ENCODE measurements at places on chromosomes 6 and 20. TPM values are rescaled to one million over a fixed set of nuclear protein-coding genes. Genes with fewer than 3 reads are reported as not detected.

DNA sequence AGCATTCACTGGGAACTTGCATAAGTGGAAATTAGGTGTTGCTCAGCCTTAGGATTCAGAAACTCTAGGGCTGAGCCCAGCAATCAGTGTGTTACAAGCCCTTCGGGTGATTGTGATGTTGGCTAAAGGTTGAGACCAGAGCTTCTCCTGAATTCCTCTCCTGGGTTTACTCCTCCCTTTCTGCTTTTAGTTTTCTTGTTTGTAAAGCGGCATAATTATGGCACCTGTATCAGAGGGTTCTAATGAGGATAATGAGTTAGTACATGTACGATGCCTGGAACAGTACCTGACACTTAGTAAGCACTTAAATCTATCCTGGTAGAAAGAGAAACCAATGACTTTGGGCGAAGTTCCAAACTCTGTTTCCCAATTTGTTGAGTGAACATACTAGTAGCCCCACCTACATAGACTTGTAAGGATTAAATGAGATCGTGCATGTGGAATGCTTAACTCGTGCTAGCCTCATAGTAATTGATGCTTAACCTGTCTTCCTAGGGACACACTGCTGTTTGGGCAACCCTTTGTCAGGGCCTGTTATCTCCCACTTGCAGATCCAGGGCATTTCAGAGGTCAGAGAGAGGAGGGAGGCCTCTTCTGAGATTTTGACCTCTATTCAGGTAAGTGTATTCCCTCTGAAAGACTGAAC, 932 bp upstream of the EZR start:
- H3K4me3 ChIP-seq = no peak overlapping the region
- no peaks in the 10 kb centered on the region for H3K27me3 ChIP-seq
- H3K27ac ChIP-seq = no peak overlapping the region
- no peaks in the 10 kb centered on the region for H3K36me3 ChIP-seq
- DNase-seq = no peak
- H3K4me1 ChIP-seq = peaks cover 31% of the 10 kb centered on the region

The TRIM40 gene
- not detected for total RNA-seq

DNA sequence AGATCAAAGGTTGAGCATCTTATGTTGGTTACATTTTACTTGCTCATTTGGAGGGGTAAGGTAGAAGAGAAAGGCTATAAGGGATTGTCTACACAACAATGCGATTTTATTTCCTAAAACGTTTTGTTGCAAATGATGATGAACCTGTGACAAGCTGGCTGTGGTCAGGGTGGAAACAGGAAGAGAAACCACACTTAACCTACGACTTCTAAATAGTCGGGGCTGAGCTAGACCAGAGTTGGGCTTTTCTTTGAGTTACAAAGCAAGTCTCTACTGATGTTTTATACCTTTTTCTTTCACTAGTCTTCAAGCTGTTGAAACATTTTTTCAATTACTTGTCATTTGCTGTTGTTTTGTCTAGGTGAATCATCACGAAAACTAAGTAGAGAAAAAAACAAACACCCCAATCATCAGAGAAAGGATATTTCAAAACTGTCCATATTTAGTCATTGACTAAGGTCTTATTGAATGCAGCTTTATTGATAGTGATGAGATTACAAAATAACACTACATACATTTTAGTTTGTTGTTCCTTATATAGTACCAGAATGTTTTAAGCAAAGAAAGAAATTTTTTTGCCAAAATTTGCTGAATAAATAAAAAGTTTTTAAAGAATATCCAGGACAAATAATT, 18.0 kb downstream of the KLHL31 start:
- no peaks in the 10 kb centered on the region for H3K36me3 ChIP-seq
- peaks cover 7% of the 10 kb centered on the region for H3K27me3 ChIP-seq
- DNase-seq = no peak
- H3K27ac ChIP-seq = no peak overlapping the region
- no peak overlapping the region for H3K4me3 ChIP-seq

GRCh38 chr6:90477366-90477765, 109.5 kb downstream of the MAP3K7 start:
- no peaks in the 10 kb centered on the region for H3K36me3 ChIP-seq
- H3K4me1 ChIP-seq = peaks cover 6% of the 10 kb centered on the region
- no peak overlapping the region for H3K4me3 ChIP-seq
- DNase-seq = no peak
- H3K27ac ChIP-seq = no peak overlapping the region

DNA sequence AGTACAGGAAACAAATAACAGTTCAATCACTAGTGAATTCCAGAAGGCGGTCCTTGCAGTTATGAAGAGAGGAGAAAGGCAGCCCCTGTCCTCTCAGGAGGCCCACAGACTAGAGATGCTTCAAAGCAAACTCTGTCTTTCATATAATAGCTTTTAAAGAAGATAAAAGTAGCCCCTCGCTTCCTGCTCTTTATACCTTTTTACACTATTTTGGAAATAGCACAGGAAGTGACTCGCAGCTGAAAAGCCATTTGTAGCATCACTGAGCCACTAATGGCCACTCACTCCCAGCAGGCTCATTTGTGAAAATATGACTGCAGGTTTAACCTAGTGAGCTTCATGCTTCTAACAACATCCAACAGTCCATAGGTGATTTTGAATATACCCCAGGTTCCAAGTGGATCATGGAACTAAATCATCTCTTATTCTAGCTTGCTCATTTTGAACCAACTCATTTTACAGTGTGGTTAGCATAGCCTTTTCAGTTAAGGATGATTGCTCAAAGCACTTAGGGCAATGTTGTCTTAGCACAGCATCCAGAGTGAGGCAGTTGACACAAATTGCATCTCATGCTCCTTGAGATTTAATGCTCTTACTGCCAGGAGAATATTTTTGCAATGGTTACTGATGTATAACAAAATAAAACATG, 136.0 kb upstream of the NRSN1 start:
- H3K4me3 ChIP-seq = no peak overlapping the region
- no peaks in the 10 kb centered on the region for H3K27me3 ChIP-seq
- H3K27ac ChIP-seq = no peak overlapping the region
- no peak for DNase-seq
- H3K4me1 ChIP-seq = no peaks in the 10 kb centered on the region

The GHRH gene
- not detected for total RNA-seq

DNA sequence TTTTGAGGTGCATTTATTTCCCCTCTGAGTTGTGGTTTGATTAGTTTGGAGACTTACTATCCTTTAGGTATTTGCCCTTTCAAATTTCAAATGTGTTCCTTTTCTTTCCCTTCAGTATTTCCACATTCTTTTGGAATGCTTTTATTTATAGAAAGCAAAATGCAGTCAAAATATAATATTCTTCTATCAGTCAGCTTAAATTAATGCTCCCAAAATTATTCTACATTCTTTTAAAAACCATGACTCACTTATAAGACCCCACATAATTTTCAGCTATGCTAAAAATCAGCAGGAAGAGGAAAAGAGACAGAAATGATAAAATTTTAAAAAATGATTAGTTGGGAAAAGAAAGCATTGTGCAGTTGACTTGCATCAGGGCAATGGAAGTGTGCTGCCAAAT, 180.0 kb upstream of the SMLR1 start:
- H3K36me3 ChIP-seq = no peaks in the 10 kb centered on the region
- H3K27ac ChIP-seq = no peak overlapping the region
- no peak overlapping the region for H3K4me3 ChIP-seq
- H3K27me3 ChIP-seq = no peaks in the 10 kb centered on the region
- peaks cover 10% of the 10 kb centered on the region for H3K4me1 ChIP-seq

GRCh38 chr6:98498144-98498775, 336.1 kb upstream of the POU3F2 start:
- H3K4me3 ChIP-seq = no peak overlapping the region
- DNase-seq = no peak
- no peaks in the 10 kb centered on the region for H3K36me3 ChIP-seq
- H3K27ac ChIP-seq = no peak overlapping the region

GRCh38 chr6:91083211-91083610, 496.3 kb upstream of the MAP3K7 start:
- DNase-seq = no peak
- H3K36me3 ChIP-seq = no peaks in the 10 kb centered on the region
- H3K4me3 ChIP-seq = no peak overlapping the region
- H3K4me1 ChIP-seq = no peaks in the 10 kb centered on the region
- H3K27me3 ChIP-seq = no peaks in the 10 kb centered on the region

- no peaks in the 10 kb centered on the region for H3K27me3 ChIP-seq
- no peaks in the 10 kb centered on the region for H3K4me1 ChIP-seq
- H3K4me3 ChIP-seq = no peak overlapping the region
- no peaks in the 10 kb centered on the region for H3K36me3 ChIP-seq
Observed at GRCh38 chr6:64889144-64889543, 817.9 kb downstream of the EYS start.

DNA sequence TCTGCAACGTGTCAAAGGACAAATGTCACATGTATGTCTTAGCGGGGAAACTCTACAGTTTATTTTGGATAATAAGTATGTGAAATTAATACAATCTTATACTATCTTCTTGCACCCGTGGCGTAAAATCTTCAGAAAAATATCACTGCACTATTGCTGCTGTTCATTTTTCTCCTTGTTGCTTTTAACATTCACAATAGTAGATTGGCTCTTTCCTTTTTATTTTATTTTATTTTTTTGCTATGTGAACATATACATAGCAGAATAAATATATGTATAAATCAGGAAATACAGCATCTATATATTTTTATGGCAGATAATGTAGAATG, 15.4 kb downstream of the GPR31 start:
- no peaks in the 10 kb centered on the region for H3K36me3 ChIP-seq
- no peaks in the 10 kb centered on the region for H3K4me1 ChIP-seq
- no peak for DNase-seq
- H3K27me3 ChIP-seq = no peaks in the 10 kb centered on the region
- H3K27ac ChIP-seq = no peak overlapping the region

DNA sequence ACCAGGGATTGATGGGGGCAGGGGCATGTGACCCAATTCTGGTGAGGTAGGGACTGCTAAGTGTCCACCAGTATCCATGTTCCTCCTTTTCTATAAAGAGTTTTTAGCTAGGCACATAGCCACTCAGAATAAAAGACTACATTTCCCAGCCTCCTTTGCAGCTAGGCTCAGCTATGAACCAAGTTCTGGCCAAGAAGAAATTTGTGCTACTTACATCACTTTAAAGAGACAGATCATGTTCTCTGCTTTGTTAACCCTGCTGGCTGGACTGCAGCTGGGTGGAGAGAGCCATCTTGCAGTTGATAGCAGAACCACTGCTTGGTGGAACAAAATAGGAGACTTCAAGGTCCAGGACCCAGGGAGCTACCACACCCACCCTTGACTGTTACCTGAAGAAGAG, 5.3 kb upstream of the CCM2L start:
- no peaks in the 10 kb centered on the region for H3K36me3 ChIP-seq
- no peaks in the 10 kb centered on the region for H3K4me1 ChIP-seq
- H3K27ac ChIP-seq = no peak overlapping the region
- no peak overlapping the region for H3K4me3 ChIP-seq
- H3K27me3 ChIP-seq = peaks cover 9% of the 10 kb centered on the region

DNA sequence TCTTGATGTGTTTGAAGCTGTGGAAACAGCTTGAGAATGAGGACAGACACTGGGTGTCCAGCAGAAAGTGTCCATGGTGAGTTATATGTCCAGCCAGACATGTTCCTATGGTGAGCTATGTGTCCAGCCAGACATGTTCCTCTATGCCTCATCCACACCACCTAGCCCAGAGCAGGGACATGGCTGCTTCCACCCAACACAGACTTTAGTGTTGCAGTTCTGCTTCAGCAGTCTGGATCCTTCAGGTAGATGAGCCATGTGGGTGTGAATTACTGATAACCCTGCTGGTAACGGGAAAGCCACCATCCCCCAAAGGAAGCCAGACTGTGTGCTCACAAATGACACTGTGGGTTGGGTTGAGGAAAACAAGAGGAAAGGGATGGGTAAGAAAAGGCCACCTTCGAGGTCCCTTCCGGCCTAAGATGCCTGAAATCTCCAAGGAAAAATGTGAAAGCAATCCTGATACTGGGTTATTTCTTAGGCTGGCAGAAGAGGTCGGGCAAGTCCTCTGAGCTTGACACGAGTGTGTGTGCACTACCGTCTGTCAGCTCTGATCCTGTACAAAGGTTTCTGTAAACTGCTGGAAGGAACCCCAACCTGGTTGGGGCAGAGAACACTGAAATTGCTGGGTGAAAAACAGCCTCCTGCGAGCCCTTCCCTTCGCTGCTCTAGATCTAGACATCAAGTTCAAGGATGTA, 77.8 kb downstream of the NINL start:
- peaks cover 18% of the 10 kb centered on the region for H3K4me1 ChIP-seq
- no peak for DNase-seq
- peak overlapping the region; percentile 52 for H3K27ac ChIP-seq
- H3K36me3 ChIP-seq = peaks cover 24% of the 10 kb centered on the region

- H3K4me3 ChIP-seq = no peak overlapping the region
- no peaks in the 10 kb centered on the region for H3K36me3 ChIP-seq
- no peaks in the 10 kb centered on the region for H3K27me3 ChIP-seq
- H3K4me1 ChIP-seq = no peaks in the 10 kb centered on the region
- H3K27ac ChIP-seq = no peak overlapping the region
- no peak for DNase-seq
Observed at GRCh38 chr20:60352596-60352995, 394.4 kb downstream of the CDH26 start.

GRCh38 chr6:134035823-134036296, 16.6 kb downstream of the SLC2A12 start:
- no peaks in the 10 kb centered on the region for H3K27me3 ChIP-seq
- H3K4me1 ChIP-seq = peaks cover 23% of the 10 kb centered on the region
- no peaks in the 10 kb centered on the region for H3K36me3 ChIP-seq
- H3K4me3 ChIP-seq = no peak overlapping the region

The DUSP22 gene
- 25.6 TPM for total RNA-seq

The ZC2HC1B gene
- not detected for total RNA-seq

DNA sequence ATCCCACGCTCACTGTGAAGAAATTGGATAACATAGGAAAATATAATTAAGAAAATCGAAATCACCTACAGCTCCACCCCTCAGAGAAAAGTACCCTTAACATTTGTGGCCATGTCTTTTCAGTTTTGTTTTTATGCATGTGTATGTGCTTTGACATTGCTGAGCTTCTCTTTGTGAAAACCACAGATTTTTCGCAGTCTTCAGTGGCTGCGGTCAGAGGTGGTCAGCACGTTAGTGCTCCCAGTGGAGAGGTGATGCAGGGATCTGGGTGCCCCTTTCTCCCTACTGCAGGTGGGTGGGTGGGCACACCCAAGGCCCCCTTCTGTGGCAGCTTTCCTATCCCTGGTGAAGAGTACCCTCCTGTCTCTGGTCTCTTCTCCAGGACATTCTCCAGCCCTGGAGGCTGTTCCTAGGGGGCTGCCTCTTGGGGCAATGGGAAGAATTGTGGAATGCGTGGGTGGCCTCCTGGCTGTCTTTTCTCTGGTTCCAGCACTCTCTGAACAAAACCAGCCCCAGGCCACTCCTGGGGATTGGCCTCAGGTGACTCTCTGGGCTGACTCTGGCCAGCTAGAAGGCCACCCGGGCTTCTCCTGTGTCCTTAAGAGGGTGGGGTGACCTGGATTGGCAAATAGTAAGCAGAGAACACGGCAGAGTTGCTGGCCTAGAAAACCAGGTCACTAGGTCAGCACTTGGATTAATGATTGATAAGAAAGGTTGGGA, 49.8 kb upstream of the FANCE start:
- no peak for DNase-seq
- H3K27ac ChIP-seq = peak overlapping the region; percentile 1
- H3K4me3 ChIP-seq = no peak overlapping the region
- H3K4me1 ChIP-seq = peaks cover 13% of the 10 kb centered on the region

GRCh38 chr6:55560290-55560885, 18.6 kb downstream of the HMGCLL1 start:
- H3K27ac ChIP-seq = no peak overlapping the region
- H3K4me1 ChIP-seq = no peaks in the 10 kb centered on the region
- DNase-seq = no peak
- H3K4me3 ChIP-seq = no peak overlapping the region
- H3K27me3 ChIP-seq = no peaks in the 10 kb centered on the region
- no peaks in the 10 kb centered on the region for H3K36me3 ChIP-seq
